ENCODE measurements at places on chromosomes 5 and 9. TPM values are rescaled to one million over a fixed set of nuclear protein-coding genes. Genes with fewer than 3 reads are reported as not detected.

Gene PTGES
- total RNA-seq: not detected

DNA sequence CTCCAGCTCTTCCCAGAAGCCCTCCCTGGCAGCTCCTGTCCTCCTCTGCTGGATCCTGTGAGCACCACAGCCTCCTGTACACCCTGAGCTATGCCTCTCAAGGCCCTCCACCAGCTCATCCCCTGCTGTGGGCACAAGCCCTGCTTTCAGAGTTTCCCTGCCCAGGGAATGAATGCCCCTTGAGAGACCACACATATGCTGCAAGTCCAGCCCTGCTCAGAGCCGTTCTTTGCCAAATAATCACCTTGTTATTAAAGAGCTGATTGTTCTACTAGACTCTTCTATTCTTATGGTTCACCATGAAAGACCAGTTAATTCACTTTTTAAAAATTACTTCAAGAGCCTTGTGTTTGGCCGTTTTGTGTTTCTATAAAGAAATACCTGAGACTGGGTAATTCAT lies 121.5 kb downstream of the MVB12B start:
- H3K27ac ChIP-seq: no peak overlapping the region
- peaks cover 21% of the 10 kb centered on the region for H3K36me3 ChIP-seq
- H3K27me3 ChIP-seq: no peaks in the 10 kb centered on the region
- H3K4me3 ChIP-seq: no peak overlapping the region

Gene MARCHF6
- total RNA-seq: 89.9 TPM

DNA sequence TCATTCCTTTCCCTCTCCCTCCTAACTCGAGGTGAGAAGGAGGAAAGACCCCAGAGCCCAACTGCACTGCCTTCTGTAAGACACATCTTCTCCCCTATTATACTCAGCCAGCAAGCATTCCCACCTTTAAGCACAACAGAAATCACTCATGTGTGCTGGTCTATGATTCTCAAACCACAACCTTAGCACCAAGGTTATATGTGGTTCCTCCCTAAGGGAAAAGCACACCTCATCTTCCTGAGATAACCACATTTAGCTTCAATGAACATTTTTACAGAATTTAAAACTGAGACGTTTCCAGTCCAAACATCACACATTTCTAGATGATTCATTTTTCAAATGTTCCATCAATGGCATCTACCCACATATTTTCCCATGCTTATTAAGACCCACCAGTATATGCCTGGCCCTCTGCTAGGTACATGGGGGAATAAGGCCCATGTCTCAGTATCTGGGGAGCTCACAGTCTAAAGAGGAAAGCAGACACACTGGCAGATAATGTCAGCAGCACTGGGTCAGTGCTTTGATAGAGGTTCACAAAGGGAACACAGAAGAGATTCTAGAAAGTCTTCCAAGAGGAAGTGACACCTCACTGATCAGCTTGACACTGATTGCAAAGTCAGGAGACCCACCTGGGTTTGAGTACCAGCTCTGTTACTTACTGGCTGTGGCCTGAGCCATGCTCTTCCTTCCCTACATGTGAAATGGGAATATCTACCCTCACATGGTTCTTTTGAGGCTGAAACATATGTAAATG lies 245.4 kb downstream of the DENND1A start:
- no peaks in the 10 kb centered on the region for H3K36me3 ChIP-seq
- no peaks in the 10 kb centered on the region for H3K27me3 ChIP-seq
- no peak for DNase-seq
- H3K4me3 ChIP-seq: no peak overlapping the region
- peaks cover 13% of the 10 kb centered on the region for H3K4me1 ChIP-seq

DNA sequence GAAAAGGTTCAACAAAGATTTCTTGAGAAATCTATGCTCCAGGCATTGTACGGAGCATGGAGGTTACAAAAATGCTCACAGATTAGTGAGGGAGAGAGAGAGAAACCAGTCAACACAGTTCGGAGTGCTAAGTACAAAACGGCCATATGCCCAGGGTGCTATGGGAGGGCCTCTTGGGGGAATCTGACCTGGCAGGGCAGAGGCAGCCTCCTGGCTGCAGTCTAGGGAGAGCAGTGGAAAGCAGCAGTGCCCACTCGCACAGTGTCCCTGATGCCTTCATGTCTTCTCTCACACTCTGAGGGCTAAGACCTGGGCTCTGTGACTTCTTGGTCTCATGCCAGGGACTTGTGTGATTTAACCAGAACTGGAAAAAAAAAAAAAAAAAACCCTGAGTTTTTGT lies 29.8 kb upstream of the SMC5 start:
- no peaks in the 10 kb centered on the region for H3K36me3 ChIP-seq
- H3K27me3 ChIP-seq: no peaks in the 10 kb centered on the region
- no peaks in the 10 kb centered on the region for H3K4me1 ChIP-seq
- no peak overlapping the region for H3K27ac ChIP-seq
- no peak for DNase-seq

GRCh38 chr9:132644251-132644650 lies 25.5 kb downstream of the DDX31 start:
- peaks cover 2% of the 10 kb centered on the region for H3K4me1 ChIP-seq
- H3K27me3 ChIP-seq: no peaks in the 10 kb centered on the region
- H3K36me3 ChIP-seq: peaks cover 13% of the 10 kb centered on the region
- no peak overlapping the region for H3K27ac ChIP-seq
- no peak for DNase-seq

GRCh38 chr5:118520771-118521415 lies 467.5 kb downstream of the DTWD2 start:
- no peaks in the 10 kb centered on the region for H3K27me3 ChIP-seq
- H3K36me3 ChIP-seq: no peaks in the 10 kb centered on the region
- H3K4me1 ChIP-seq: no peaks in the 10 kb centered on the region
- H3K27ac ChIP-seq: no peak overlapping the region
- DNase-seq: no peak

DNA sequence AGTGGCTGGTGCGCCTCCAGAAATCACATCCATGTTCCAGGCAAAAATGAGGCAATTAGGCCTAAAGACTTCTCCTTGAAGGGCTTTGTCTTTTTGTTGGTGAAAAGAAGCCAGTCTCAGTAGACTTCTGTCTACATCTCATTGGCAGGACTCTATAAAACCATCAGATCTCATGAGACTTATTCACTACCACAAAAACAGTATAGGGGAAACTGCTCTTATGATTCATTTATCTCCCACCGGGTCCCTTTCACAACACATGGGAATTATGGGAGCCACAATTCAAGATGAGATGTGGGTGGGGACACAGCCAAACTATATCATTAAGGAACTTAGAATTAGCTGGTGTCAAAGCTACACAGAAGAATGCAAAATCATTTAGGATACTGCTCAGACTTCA lies 77.7 kb upstream of the SNX2 start:
- H3K4me3 ChIP-seq: no peak overlapping the region
- H3K36me3 ChIP-seq: no peaks in the 10 kb centered on the region
- H3K27me3 ChIP-seq: peaks cover 9% of the 10 kb centered on the region
- DNase-seq: no peak
- no peak overlapping the region for H3K27ac ChIP-seq

Gene IL33
- not detected for total RNA-seq

DNA sequence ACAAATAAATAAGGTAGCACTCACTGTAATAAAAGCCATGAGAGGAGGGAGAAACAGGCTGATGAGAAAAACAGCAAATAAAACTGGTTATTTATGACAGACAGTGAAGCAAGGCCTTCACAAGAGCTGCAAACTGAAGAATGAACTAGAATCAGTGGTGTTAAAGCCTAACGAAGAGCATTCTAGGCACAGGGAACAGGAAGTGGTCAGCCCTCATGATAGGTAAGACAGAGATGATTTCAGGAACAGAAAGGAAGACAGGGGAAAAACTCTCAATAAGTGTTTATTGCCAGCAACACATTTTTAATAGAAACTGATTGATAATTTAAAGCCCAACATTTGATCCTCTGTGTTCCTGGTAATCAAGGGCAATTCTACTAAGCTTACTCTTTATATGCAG lies 124.5 kb downstream of the EDIL3 start:
- no peak overlapping the region for H3K27ac ChIP-seq
- no peaks in the 10 kb centered on the region for H3K36me3 ChIP-seq
- no peak overlapping the region for H3K4me3 ChIP-seq
- no peaks in the 10 kb centered on the region for H3K27me3 ChIP-seq
- no peak for DNase-seq

- H3K27me3 ChIP-seq: peaks cover 19% of the 10 kb centered on the region
- DNase-seq: no peak
- no peaks in the 10 kb centered on the region for H3K4me1 ChIP-seq
- H3K27ac ChIP-seq: no peak overlapping the region
- H3K36me3 ChIP-seq: no peaks in the 10 kb centered on the region
These were observed 143.1 kb downstream of the FSTL4 start for GRCh38 chr5:133469252-133469651.

DNA sequence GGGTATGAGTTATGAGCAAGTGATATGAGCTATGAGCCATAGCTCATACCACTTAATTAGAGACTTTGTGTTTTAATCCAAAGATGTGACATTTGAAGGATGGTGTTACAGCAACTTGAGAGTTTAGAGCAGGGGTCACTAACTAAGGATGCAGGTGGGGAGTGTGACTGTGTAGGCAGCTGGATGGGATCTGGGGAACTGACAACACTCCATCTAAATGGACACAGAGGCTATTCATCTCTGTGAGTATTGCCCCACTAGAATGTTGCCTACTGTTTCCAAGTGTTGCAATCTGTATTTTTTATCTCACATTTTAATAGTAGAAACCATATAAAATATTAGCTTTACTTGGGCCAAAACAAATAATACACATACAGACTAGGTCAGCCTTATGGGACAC lies 488.1 kb upstream of the DAB2 start:
- no peak overlapping the region for H3K4me3 ChIP-seq
- H3K36me3 ChIP-seq: no peaks in the 10 kb centered on the region
- no peak for DNase-seq
- H3K27me3 ChIP-seq: peaks cover 6% of the 10 kb centered on the region
- no peak overlapping the region for H3K27ac ChIP-seq

DNA sequence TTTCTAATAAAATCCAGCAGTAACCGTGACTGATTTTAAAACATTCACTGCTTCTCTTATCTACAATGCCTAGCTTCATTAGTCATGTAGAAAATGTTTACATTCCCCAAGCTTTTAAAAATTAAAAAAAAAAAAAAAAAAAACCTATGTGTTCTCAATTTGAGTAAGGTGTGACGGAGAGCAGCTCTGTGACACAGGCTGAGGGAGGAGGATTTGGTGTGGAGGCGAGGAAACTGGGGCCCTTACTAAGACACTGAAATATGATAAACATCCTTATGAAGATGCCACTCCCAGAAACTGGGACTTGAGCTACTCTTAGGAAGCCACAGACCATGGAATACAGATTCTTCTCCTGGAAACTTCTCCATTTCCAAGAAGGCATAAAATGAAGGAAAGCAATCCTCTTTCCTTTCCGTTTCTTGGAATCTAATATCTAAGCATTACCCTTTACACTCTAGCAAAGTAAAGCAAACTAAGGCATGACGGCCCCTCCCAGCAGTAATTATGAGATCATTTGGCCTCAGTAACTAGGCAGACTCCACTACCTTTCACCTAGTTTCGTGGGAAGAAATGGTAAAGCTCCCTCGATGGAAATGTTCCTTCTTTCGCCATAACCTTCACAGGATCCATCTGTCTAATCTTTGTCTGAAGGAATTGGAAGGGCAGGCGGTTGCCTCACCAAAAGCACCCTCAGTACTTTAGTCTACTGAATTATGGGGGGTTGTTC lies 23.5 kb downstream of the GRAMD2B start:
- H3K4me3 ChIP-seq: peak overlapping the region; percentile 30
- peak overlapping the region; percentile 78 for H3K27ac ChIP-seq
- H3K27me3 ChIP-seq: no peaks in the 10 kb centered on the region
- DNase-seq: peak; percentile 73
- peaks cover 72% of the 10 kb centered on the region for H3K4me1 ChIP-seq

DNA sequence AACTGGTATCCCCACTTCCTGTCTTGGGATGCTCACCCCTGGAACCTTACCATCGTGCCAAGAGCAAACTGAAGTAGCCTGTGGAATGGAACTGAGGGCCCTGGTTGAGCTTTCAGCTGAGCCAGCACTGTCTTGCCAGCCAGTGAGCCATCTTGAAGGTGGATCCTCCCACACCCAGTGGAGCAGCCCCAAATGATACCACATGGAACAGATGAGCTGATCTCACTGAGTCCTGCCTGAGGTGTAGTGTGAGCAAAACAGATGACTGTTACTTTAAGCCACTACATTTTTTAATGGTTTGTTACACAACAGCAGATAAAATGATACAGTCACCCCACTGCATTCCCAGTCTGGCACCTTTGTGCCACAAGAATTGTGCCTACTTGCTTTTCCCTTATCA lies 2.2 kb upstream of the PCYOX1L start:
- H3K27me3 ChIP-seq: no peaks in the 10 kb centered on the region
- no peak overlapping the region for H3K4me3 ChIP-seq
- peaks cover 85% of the 10 kb centered on the region for H3K4me1 ChIP-seq
- peak overlapping the region; percentile 69 for H3K27ac ChIP-seq
- no peak for DNase-seq
- H3K36me3 ChIP-seq: peaks cover 45% of the 10 kb centered on the region

- no peaks in the 10 kb centered on the region for H3K4me1 ChIP-seq
- H3K36me3 ChIP-seq: no peaks in the 10 kb centered on the region
- no peaks in the 10 kb centered on the region for H3K27me3 ChIP-seq
- no peak overlapping the region for H3K4me3 ChIP-seq
- DNase-seq: no peak
- H3K27ac ChIP-seq: no peak overlapping the region
These were observed 15.3 kb upstream of the GRXCR2 start for GRCh38 chr5:145887976-145888574.

Gene ARSI
- not detected for total RNA-seq

GRCh38 chr5:33641744-33642505 lies 201.2 kb downstream of the TARS1 start:
- H3K4me1 ChIP-seq: no peaks in the 10 kb centered on the region
- H3K27ac ChIP-seq: no peak overlapping the region
- DNase-seq: no peak

DNA sequence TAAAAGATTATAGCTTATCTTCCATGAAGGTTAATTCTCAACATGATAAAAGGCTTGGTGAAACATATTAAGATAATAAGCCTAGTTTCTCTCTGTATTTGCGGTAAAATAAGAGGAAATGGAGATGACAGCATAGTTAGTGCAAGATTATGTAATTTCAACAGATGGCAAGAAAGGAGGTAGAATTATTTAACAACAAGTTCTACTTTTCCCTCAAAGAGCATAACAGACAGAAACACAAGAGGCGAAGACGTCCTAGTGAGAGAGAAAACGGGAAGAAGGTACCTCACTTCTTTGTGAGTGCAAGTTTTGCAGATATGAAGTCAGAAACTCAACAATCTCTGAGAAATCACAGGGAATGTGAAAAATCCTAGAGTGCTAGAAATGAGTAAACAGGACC lies 144.8 kb upstream of the ADCY2 start:
- no peak overlapping the region for H3K27ac ChIP-seq
- no peaks in the 10 kb centered on the region for H3K27me3 ChIP-seq
- no peaks in the 10 kb centered on the region for H3K4me1 ChIP-seq
- no peak for DNase-seq

Gene KCNMB1
- total RNA-seq: not detected

- H3K27ac ChIP-seq: no peak overlapping the region
- no peak overlapping the region for H3K4me3 ChIP-seq
- no peaks in the 10 kb centered on the region for H3K4me1 ChIP-seq
- H3K27me3 ChIP-seq: peaks cover 3% of the 10 kb centered on the region
- H3K36me3 ChIP-seq: no peaks in the 10 kb centered on the region
These were observed 207.2 kb downstream of the ADAMTS12 start for GRCh38 chr5:33684496-33685159.

- H3K27ac ChIP-seq: peak overlapping the region; percentile 85
- peaks cover 46% of the 10 kb centered on the region for H3K4me1 ChIP-seq
- peaks cover 38% of the 10 kb centered on the region for H3K36me3 ChIP-seq
- DNase-seq: no peak
- H3K27me3 ChIP-seq: no peaks in the 10 kb centered on the region
These were observed 806 bp upstream of the CDC42SE2 start for GRCh38 chr5:131262953-131263541.

GRCh38 chr5:52875827-52876226 lies 88.1 kb downstream of the ITGA1 start:
- H3K27me3 ChIP-seq: no peaks in the 10 kb centered on the region
- peaks cover 28% of the 10 kb centered on the region for H3K36me3 ChIP-seq
- H3K4me1 ChIP-seq: no peaks in the 10 kb centered on the region

All from activated CD8-positive, alpha-beta memory T cell treated with anti-CD3 and anti-CD28 coated beads, Interleukin-2, amount 10 ng/mL, durations not matched to agents 7 days and 5 days (primary cell).